ENCODE measurements at places on chromosomes 6 and 20. TPM values are rescaled to one million over a fixed set of nuclear protein-coding genes. Genes with fewer than 3 reads are reported as not detected.

DNA sequence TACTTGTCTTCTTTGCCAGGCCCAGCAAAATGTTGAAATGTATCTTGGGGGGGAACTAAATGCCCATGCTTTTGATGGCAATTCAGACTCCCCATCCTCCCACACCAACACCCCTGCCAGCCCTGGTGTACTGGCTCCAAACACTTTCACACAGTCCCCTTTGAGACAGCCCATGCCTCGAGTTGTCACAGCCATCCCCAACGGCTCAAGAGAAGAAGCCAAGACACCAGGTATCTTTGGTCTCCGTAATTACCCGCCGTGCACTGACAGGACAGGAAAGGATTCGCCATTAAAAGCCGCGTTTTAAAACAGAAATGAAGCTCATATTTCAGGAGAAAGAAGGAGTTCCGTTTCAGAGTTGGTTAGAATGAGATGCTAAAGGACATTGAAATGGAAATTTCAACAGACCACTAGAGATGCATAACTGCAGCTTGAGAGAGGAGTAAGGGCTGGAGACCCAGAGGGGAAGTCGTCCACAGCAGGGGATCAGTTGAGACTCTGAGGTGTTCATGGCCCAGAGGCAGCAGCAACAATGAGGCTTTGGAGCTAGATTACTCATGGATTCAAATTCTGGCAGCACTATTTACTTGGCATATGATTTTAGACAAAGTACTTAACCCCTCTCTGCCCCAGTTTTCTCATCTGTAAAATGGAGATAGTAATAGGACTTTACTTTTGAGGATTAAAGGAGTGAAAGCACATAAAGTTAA is 63.5 kb upstream of the ADGRF1 start:
- H3K27ac ChIP-seq = no peak overlapping the region
- no peak for DNase-seq
- H3K36me3 ChIP-seq = no peaks in the 10 kb centered on the region
- H3K4me3 ChIP-seq = no peak overlapping the region

Gene LST1
- polyA plus RNA-seq = 11.9 TPM

GRCh38 chr20:41329435-41330342 is 10.9 kb upstream of the LPIN3 start:
- H3K4me3 ChIP-seq = no peak overlapping the region
- DNase-seq = no peak
- H3K27me3 ChIP-seq = no peaks in the 10 kb centered on the region

GRCh38 chr20:19605786-19606485 is 152.1 kb upstream of the RIN2 start:
- no peaks in the 10 kb centered on the region for H3K36me3 ChIP-seq
- H3K27me3 ChIP-seq = 0 out of 2 replicates have a peak, but pooled peaks cover 3% of the 10 kb centered on the region
- no peak overlapping the region for H3K4me3 ChIP-seq
- no peaks in the 10 kb centered on the region for H3K4me1 ChIP-seq
- no peak for DNase-seq

Gene YTHDF1
- 14.5 TPM for polyA plus RNA-seq

Gene DEFB126
- polyA plus RNA-seq = not detected

- DNase-seq = no peak
- H3K27ac ChIP-seq = no peak overlapping the region
- H3K27me3 ChIP-seq = no peaks in the 10 kb centered on the region
- H3K4me1 ChIP-seq = peaks cover 15% of the 10 kb centered on the region
- no peak overlapping the region for H3K4me3 ChIP-seq
Observed at GRCh38 chr6:33347816-33348215, 30.3 kb upstream of the ZBTB22 start.

Gene B3GAT2
- 0.73 TPM for polyA plus RNA-seq

Gene CTCFL
- 0.08 TPM for polyA plus RNA-seq

Gene PBOV1
- not detected for polyA plus RNA-seq

Gene KCNG1
- not detected for polyA plus RNA-seq

Gene TBCC
- polyA plus RNA-seq = 41.9 TPM

DNA sequence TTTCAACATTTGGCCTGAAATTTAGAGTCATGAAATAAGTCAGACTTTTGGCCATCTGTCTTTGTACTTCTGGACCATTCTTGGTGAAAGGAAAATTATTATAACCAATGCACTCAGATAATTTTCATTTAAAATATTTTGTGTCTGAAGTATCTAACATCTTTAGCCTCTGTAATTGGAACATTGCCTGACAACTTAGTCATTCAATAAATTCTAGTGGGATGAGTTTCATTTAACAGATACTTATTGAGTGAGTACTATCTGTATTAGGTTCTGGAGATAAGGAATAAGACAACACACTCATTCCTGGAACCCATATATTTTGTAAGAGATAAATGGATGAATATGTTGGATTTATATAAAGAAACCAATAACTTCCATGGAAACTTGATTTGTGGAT is 536.0 kb downstream of the BCKDHB start:
- H3K36me3 ChIP-seq = no peaks in the 10 kb centered on the region
- no peak overlapping the region for H3K4me3 ChIP-seq
- H3K27me3 ChIP-seq = no peaks in the 10 kb centered on the region
- H3K4me1 ChIP-seq = no peaks in the 10 kb centered on the region

Gene MCHR2
- not detected for polyA plus RNA-seq

Gene FRK
- 0.70 TPM for polyA plus RNA-seq

DNA sequence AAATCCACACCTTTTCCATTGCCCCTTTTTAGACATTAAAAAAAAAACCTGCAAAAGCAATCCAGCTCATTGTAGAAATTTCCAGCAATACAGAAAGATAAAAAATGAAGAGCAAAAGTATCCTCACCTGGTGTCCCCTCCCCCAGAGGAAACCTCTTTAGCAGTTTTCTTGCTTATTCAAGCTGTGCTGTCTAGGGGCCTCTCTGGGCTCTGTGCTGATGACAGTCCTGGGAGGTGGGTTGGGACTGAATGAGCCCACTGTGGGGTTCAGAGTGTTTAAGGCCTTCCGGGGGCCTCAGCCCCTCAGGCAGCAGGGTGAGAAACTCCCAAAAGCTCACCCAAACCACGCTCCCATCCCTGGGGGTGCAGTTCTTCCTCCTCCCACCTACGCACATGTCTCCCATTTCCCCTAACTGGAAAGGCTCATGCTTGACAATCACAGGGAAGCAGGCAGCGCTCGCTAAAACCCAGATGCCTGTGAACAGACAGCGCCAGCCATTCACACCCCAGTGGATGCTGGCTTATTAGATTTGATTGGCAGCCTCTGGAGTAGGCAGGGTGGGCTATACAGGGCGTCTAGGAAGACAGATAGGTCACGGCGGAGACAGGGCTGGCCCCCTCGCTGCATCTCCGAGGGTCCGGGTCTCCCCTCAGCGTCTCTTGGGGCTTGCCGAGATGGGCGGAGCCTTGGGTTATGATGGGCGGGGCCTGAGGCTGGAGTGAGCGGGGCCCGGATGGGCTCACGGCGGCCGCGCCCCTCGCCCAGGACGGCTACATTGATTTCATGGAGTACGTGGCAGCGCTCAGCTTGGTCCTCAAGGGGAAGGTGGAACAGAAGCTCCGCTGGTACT is 4.6 kb downstream of the GUCA1A start:
- H3K4me1 ChIP-seq = no peaks in the 10 kb centered on the region
- no peak for DNase-seq
- H3K36me3 ChIP-seq = no peaks in the 10 kb centered on the region
- H3K27me3 ChIP-seq = no peaks in the 10 kb centered on the region
- H3K4me3 ChIP-seq = no peak overlapping the region
- no peak overlapping the region for H3K27ac ChIP-seq

DNA sequence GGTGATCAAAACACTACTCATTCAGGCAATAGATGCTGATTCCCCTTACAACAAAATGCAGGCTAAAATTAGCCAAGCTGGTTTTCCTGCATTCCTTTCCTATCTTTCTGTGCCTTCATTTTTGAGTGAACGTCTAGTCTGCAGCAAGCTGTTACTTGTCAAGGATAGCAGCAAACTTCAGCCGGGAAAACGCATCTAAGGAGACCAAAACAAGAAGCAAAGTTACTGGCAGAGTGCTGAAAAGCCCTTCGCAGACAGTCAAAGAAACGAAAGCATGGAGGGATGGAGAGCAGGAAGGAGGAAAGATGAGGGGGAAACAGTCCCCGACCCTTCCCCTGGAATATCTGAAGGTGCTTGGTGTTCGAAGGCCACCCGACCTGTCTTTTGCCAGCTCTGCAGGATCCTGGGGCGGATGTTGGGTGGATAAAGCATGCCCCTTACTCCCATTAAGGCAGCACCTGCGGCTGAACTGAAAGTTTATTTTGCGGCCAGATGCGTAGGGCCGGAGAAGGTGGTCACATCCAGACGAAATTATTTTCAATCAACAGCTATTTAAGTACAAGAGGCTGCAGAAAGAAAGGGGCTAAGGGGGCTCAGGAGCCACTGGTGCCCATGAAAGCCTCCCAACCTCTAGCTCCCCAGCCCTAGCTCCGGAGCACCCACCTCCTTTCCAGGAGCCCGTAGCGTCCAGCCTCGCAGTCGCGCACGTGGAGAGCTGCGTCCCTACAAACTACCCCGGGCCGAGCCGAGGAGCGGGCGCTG is 538 bp downstream of the FERMT1 start:
- DNase-seq = no peak
- H3K27ac ChIP-seq = no peak overlapping the region
- H3K36me3 ChIP-seq = no peaks in the 10 kb centered on the region
- H3K4me1 ChIP-seq = no peaks in the 10 kb centered on the region
- H3K27me3 ChIP-seq = peaks cover 1% of the 10 kb centered on the region

Measured in GM12878 (cell line).